NCI-H187 treated with DMSO at 0.1 percent for 48 hours (cell line): ENCODE measurements at places on chromosomes 7 and 10.

- no peak for DNase-seq
Observed at GRCh38 chr10:99207340-99207739, 28.3 kb downstream of the HPSE2 start.

GRCh38 chr7:156493942-156494341 is 146.6 kb upstream of the RNF32 start:
- DNase-seq: no peak

DNA sequence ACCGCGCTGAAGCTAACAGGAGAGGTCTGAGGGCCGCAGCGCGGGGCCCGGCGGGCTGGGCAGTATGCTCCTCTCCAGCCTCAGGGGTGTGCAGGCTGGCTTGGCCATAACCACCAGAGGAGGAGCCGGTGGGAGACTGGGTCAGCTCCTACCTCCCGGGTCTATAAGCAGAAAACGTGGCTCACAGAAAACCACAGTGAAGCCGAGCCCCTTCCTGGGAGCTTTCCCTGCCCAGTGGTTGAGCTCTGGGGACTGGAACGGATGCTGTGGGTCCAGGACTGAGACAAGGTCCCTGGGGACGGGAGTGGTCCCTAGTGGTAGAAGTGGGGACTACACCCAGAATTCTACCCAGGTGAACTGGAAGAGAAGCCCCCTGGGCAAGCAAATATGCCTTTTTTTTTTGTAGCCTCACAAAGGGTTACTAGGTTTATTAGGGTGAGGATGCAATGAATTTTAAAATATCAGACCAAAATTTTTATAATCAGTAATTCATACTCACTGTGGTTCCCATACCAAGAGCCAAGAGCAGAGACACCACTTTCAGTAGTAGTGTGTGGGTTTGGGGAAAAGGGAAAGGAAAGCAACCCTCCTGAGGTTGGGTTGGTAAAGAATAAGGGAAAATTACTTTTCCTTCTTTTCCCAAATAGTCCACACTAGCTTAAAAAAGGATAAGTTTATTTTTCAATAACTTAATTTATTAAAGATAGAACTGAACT is 67.9 kb upstream of the PRKCQ start:
- DNase-seq: no peak

DNA sequence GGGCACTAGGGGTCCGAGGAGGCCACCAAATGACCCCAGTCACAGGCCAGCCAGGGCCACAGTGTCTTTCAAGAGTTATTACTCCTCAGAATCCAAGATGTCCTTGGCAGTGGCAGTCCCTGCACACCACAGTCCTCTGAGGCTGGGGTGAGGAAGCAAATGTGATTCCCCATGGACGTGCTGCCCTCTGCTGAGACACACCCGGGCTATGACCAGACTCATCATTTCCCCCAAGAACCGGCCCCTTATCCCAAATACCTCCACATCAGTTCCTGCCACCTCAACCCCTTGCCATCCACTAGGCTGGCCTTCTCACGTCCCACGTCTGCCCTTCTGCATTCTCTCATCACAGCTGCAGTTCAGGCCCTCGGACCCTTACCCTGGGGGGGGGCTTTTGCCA is 5.0 kb downstream of the PRKAG2 start:
- no peak for DNase-seq

DNA sequence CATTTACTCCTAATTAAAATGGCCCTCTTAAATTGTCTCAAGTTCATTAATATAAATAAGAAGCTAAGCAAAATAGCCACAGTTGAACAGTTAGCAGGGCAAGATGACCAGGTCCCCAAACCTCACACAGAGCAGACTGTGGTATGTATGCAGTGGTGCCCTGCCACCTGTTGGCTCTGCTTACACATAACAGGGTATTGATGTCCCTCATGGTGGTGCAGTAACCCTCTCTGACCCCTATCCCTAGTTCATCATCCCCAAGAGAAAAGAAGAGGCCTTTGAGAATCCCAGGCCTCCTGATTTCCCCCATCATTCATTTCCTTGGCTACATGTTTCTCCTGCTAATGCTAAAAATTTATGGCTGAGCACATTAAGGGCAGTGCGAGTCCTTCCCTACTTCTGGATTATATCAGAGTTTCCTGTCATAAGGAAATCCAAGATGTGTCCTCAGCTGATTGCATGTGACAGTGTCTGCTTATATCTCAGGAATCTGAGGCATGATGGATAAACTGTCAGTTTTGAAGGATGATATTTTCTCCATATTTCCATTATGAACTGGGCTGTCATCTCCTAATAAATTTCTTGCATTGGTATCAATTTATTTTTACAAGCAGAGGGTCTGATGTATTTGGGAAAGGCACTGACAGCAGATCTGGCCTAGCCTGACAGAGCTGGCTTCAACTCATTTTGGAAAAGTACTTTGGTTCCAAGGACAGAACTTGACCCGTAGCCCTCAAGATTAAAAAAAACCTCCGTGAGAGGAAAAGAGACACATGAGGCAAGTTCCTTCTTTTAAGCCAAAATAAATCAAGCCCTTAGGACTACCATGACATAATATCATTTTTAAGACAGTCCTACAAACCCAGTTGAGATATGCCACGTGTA is 880.6 kb downstream of the LRMDA start:
- DNase-seq: no peak

- DNase-seq: no peak
Observed at GRCh38 chr7:150631866-150632864, at the start of gene GIMAP6. Gene GIMAP6 (minus strand): TSS chr7:150632385. CDS start chr7:150630142, 2,243 bp downstream.

GRCh38 chr7:95478272-95479037 is 7.3 kb upstream of the ASB4 start:
- no peak for DNase-seq

GRCh38 chr7:101625031-101625791 is 3.9 kb downstream of the MYL10 start:
- no peak for DNase-seq

- no peak for DNase-seq
Observed at GRCh38 chr7:122412441-122412840, 107.9 kb upstream of the FEZF1 start.

DNA sequence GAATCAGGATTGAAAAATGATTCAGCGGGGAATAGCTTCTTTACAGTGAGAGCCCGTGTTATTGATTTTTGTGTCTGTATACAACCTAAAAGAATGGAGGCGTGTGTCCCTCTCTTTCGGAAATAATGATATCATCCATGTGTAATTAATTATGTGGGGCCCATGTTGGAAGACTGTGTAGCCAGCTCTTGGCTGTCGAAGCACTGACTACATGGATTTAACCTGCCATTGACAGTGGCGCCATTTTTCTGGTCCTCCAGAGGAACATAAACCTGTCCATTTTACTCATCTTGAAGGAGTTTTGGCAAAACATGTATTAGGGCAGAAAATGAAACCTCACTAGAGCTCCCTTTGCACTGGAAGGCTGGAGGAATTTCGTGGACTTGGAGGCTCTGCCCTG is 119.6 kb downstream of the ITIH5 start:
- no peak for DNase-seq

DNA sequence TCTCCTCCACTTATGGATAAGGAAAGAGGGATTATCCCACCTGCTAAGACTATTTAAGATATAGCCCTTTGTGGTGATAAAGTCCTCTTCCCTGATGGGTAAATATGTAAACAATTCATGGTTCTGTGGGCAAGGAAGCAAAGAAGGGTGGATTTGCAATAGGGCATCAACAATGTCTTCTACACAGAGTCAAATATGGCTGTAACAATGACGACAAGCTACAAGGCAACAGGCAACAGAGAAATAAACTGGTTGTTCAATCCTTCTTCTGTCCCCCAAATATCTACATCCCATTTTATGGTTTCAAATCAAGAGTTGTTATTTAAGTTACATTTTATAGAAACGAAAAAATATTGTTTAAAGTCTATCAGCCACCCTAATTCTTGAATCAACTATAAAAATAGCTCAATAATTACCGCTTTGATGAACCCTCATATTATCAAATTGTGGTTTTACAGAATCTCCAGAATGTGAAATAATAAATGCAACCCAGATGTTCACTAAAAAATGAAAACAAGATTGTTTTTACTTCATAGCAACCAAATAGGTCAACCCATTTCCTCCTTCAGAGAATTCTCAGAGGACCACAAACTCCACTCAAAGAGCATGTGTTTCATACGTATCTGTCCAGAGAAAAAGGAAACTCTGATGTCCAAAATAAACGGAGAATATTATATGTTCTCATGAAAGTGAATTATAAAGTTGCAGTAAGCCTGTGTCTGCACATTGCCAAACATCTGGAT is 13.8 kb downstream of the CYTH3 start:
- no peak for DNase-seq

- no peak for DNase-seq
Observed at GRCh38 chr7:41098846-41099245, 604.0 kb downstream of the INHBA start.
